ENCODE measurements at places on chromosomes 13 and 19.

- DNase-seq: no peak
Observed at GRCh38 chr13:108266321-108266990, 3.1 kb upstream of the TNFSF13B start.

GRCh38 chr19:39676004-39676403 lies 20.3 kb downstream of the LGALS16 start:
- no peak for DNase-seq

DNA sequence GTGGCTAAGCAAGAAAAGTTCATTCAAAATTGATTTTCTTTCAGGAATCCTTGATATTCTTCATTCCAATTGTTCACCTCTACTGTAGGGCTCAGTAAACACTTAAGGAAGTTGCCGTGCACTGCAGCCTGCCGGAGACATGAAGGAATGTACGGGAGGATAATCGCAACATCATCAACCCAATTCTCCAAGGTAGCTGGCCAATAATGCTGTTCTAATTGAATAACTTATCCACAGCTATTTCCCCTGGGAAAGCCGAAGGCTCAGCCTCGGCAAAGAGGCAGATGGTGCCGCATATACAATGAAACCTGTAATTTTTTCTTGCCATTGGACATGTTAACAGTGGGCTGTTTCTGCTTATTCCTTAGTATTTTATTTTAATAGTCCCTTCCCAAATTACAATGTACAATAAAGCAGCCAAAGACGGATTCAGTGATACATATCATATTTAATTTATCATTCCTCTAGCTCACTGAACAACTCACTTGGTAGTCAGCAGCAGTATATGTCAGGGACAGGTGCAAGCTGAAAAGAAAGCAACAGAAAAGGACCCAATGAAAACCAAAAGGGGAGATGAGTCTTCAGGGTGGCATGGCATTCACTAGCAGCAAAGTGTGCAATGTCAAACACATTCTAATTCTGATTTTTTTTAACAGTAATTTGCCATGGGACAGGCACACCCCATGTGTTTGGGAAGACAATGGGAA lies 420.5 kb upstream of the KLF12 start:
- DNase-seq: no peak

DNA sequence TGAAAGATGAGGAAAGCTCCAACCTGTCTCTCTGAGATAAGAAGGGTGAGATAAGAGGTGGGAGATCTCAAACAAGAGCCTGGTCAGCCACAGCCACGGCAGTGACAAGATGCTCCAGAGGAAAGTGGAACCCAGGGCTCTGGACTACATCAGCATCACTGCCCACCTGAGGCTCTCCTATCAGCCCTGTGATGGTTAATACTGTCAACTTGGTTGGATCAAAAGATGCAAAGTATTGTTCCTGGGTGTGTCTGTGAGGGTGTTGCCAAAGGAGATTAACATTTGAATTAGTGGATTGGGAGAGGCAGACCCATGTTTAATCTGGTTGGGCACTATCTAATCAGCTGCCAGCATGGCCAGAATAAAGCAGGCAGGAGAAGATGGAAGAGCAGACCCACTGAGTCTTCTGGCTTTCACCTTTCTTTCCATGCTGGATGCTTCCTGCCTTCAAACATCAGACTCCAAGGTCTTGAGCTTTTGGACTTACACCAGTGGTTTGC lies 476.6 kb upstream of the NBEA start:
- DNase-seq: no peak

GRCh38 chr19:7769171-7769570 lies 6.1 kb downstream of the CLEC4M start:
- DNase-seq: no peak

GRCh38 chr19:30155381-30156200 lies 213.6 kb downstream of the URI1 start:
- no peak for DNase-seq

DNA sequence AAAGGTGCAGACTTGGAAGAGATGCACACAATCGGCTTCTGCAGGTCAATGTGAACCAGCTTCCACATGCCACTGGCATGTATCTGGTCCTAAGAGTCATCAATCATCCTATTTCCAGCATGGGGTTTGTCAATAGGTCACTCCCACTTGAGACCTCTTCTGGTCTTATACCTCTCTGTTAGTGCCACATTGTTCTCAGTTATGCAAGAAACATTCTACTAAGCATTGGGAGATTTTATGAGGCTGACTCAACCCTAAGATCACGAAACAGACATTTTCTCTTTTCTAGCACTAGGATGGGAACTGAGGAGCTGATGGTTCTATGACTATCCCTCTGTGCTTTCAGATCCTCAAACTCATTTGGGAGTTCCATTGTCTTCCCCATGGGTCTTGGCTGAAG lies 581.5 kb upstream of the KLF12 start:
- no peak for DNase-seq

DNA sequence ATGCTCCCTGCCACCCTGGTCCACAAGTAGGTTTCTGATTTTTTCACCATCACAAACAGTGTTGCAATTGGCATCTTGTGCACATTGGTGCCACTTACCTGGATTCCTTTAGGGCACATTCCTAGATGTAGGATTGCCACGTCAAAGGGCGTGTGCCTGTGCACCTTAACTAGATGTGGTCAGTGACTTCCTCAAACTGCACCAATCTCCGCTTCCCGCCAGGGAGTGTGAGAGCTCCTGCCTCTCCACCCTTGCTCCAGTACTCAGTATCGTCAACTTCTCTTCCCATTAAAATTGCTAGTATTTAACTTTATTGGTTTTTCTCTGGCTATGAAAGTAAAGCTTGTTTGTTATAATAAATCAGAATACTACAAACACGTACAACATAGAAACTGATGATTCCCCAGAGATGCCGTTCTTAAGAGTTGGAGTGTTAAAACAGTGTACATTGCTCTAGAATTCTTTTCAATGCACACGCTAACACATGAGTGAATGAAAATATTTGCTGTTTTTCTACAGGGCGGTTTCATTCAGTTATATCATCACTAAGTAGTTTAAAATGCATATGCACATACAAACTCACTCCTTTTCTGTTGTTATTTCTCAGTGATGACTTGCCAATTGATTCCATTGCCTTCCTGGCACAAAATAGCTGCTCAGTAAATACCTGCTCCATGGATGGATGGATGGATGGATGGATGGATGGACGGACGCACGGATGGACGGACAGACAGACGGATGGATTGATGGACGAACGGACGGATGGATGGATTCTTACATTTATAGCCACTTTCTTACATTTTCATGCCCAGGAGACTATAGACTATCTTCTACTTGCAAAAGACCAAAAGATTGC lies 23.4 kb downstream of the CCNE1 start:
- DNase-seq: no peak

GRCh38 chr13:109877809-109878208 lies 91.4 kb upstream of the IRS2 start:
- no peak for DNase-seq

- DNase-seq: no peak
Observed at GRCh38 chr19:13842291-13843103, 34.4 kb upstream of the NANOS3 start.
